MCF 10A (cell line): ENCODE measurements at places on chromosomes 7 and 10.

DNA sequence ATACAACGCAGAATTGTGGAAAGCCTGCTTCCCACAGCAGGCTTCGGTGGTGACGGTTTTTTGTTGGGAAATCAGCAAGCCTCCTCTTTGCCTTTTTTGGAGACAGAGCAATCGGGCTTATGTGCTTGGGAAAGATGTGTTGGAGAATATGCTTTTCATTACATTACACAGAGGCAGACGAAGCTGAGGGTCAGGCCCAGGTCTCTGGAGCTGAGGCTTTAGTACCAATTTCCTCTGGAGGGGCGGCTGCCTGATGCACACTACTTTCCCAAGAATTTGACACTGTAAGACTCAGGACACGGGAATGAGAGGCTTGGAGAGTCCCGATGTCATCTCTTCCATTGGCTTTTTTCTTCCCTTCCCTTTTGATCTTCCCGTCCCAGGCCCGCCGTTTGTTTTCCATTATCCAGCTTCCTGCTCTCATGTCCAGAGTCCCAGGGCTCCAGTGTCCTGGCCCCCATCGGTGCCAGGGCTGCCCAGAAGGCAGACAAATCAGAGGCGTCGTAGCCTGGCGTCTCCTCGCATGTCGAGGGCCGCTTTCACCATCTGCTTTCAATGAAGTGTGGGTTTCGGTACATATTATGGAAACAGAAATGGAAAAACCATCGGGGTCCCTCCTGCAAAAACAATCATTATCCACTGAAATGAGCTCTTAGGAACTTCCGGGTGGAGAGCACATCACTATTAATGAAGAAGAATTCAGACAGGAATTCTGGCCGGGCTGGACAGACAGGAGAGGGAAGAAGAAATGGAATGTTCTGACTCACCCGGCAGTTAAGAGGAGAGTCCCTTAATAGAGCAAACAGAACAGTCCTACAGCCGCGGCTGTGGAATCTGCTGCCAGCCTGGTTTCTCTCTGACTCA is 123.0 kb upstream of the JCAD start:
- DNase-seq, result peak; percentile 64
- peaks cover 40% of the 10 kb centered on the region for H3K4me1 ChIP-seq
- no peak overlapping the region for H3K4me3 ChIP-seq
- no peaks in the 10 kb centered on the region for H3K36me3 ChIP-seq

- no peak overlapping the region for H3K4me3 ChIP-seq
- no peaks in the 10 kb centered on the region for H3K27me3 ChIP-seq
- no peaks in the 10 kb centered on the region for H3K4me1 ChIP-seq
- H3K36me3 ChIP-seq, result no peaks in the 10 kb centered on the region
- no peak for DNase-seq
These were observed 107.2 kb upstream of the TRIM24 start for GRCh38 chr7:138352570-138353461.

DNA sequence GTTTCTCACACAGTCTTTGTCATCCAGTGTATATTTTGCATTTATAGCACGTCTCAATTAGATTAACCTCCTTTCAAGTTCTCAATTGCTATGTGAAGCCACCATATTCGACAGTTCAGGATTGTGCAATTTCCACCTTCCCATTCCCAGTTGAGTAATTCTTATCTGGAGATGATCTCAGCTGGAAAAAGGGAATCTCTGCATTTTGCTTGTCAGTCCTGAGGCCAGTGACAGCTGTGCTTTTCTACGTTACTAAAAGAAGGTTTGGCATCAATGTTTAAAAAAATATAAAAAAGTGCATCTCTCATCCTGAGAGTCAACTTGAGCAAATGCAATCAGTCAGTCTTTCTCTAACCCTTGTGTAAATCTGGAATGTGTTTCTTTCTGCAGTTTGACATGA is 247.7 kb downstream of the PRKG1 start:
- H3K4me1 ChIP-seq, result no peaks in the 10 kb centered on the region
- H3K27ac ChIP-seq, result no peak overlapping the region
- H3K27me3 ChIP-seq, result no peaks in the 10 kb centered on the region
- H3K36me3 ChIP-seq, result peaks cover 6% of the 10 kb centered on the region

GRCh38 chr7:28862595-28863272 is 95.4 kb downstream of the TRIL start:
- no peaks in the 10 kb centered on the region for H3K36me3 ChIP-seq
- no peaks in the 10 kb centered on the region for H3K4me1 ChIP-seq
- H3K4me3 ChIP-seq, result no peak overlapping the region
- DNase-seq, result peak; percentile 6

DNA sequence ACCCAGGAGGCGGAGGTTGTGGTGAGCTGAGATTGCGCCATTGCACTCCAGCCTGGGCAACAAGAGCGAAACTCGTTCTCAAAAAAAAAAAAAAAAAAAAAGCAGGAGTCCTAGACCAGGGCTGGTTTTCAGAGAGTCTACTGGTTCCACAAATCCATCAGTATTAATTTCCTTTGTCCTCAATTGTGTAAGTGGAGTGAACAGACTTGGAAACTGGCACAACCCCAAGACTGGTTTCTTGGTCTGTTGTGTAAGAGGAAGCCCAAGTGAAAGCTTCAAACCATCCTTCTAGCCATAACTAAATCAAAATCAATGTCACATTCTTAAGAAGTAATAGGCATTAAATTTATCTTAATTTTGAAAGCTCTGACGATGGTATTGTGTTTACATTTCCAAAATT is 213.6 kb downstream of the DGKI start:
- H3K4me1 ChIP-seq, result no peaks in the 10 kb centered on the region
- peak; percentile 46 for DNase-seq
- H3K27ac ChIP-seq, result no peak overlapping the region
- peaks cover 35% of the 10 kb centered on the region for H3K27me3 ChIP-seq

- peaks cover 41% of the 10 kb centered on the region for H3K27me3 ChIP-seq
- peaks cover 6% of the 10 kb centered on the region for H3K36me3 ChIP-seq
- H3K27ac ChIP-seq, result no peak overlapping the region
These were observed 377.6 kb upstream of the MYO3A start for GRCh38 chr10:25556457-25556856.

- H3K4me1 ChIP-seq, result no peaks in the 10 kb centered on the region
- no peak overlapping the region for H3K27ac ChIP-seq
- H3K36me3 ChIP-seq, result no peaks in the 10 kb centered on the region
These were observed 54.3 kb downstream of the SMKR1 start for GRCh38 chr7:129556607-129557133.

- peaks cover 56% of the 10 kb centered on the region for H3K27me3 ChIP-seq
- H3K27ac ChIP-seq, result no peak overlapping the region
- peak; percentile 28 for DNase-seq
- no peaks in the 10 kb centered on the region for H3K36me3 ChIP-seq
- H3K4me1 ChIP-seq, result no peaks in the 10 kb centered on the region
- no peak overlapping the region for H3K4me3 ChIP-seq
These were observed 83.1 kb upstream of the NPVF start for GRCh38 chr7:25311346-25311745.

- peaks cover 8% of the 10 kb centered on the region for H3K27me3 ChIP-seq
- no peak for DNase-seq
- H3K4me1 ChIP-seq, result peaks cover 27% of the 10 kb centered on the region
- H3K27ac ChIP-seq, result no peak overlapping the region
- no peaks in the 10 kb centered on the region for H3K36me3 ChIP-seq
- no peak overlapping the region for H3K4me3 ChIP-seq
These were observed 15.0 kb upstream of the PDLIM1 start for GRCh38 chr10:95305606-95306317.

DNA sequence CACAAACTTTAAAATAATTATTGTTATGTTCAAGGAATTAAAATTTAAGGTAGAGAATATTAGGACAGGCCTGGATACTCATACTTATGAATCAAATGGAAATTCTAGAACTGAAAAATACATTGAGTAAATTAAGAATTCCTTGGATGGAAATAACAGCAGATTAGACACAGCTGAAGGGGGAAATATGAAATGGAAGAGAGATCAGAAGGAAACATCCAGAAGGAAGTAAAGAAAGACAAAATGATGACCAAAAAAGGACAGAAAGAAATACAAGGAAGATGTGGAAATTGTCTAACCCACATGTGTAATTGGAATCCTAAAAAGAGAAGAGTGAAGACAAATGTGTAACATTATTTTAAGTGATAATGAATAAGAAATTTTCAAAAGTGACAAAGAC is 128.9 kb downstream of the ATRNL1 start:
- no peak overlapping the region for H3K27ac ChIP-seq
- H3K36me3 ChIP-seq, result no peaks in the 10 kb centered on the region
- no peaks in the 10 kb centered on the region for H3K4me1 ChIP-seq
- H3K4me3 ChIP-seq, result no peak overlapping the region
- peaks cover 65% of the 10 kb centered on the region for H3K27me3 ChIP-seq
- DNase-seq, result no peak

GRCh38 chr7:77664715-77665114 is 31.5 kb upstream of the RSBN1L start:
- no peak overlapping the region for H3K4me3 ChIP-seq
- H3K27ac ChIP-seq, result peak overlapping the region; percentile 46
- no peaks in the 10 kb centered on the region for H3K27me3 ChIP-seq
- H3K36me3 ChIP-seq, result peaks cover 60% of the 10 kb centered on the region
- DNase-seq, result no peak

- no peaks in the 10 kb centered on the region for H3K4me1 ChIP-seq
- H3K27ac ChIP-seq, result no peak overlapping the region
- no peak for DNase-seq
- peaks cover 28% of the 10 kb centered on the region for H3K27me3 ChIP-seq
These were observed 534.6 kb upstream of the NRP1 start for GRCh38 chr10:33869028-33869427.

- DNase-seq, result no peak
- H3K36me3 ChIP-seq, result no peaks in the 10 kb centered on the region
- no peak overlapping the region for H3K27ac ChIP-seq
- H3K4me3 ChIP-seq, result no peak overlapping the region
These were observed 102.5 kb downstream of the XPNPEP1 start for GRCh38 chr10:109820620-109821405.

DNA sequence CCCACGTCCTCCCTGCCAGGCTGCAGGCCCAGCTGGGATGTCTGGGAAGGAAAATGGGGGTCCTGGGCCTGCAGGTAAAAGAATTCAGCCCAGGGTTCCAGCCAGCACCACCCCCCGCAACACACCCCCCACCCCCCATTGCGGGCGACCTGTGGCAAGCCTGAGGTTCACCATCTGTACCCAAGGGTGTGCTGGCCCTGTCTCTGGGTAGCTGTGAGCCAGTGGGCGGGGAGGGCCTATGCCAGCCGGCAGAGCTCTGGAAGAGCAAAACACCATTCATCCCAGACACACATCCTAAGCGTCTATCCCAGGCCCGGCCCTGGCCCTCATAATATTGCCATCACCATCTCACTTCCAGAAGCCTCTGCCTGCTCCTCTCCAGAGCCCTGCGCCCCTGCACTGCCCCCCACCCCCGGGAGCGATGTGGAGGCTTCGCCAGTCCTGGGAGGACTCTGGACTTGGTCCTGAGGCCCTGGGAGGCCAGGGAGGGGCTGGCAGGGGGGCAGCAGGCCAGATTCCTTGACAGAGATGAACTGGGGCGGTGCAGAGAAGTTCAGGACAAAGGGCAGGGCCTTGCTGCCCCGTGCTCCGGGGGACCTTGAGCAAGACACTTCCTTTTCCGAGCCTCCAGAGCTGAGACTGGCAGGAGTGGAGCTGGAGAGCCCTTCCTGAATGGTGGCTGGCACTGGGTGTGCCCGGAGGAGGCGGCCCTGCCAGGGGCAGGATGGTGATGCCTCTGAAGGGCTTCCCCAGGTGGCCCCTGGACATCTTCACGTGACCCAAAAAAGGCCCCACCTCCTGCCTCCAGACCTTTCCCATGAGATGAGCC is 8.7 kb upstream of the TTYH3 start:
- H3K27ac ChIP-seq, result no peak overlapping the region
- H3K4me1 ChIP-seq, result peaks cover 7% of the 10 kb centered on the region
- H3K36me3 ChIP-seq, result no peaks in the 10 kb centered on the region
- H3K4me3 ChIP-seq, result no peak overlapping the region
- H3K27me3 ChIP-seq, result peaks cover 5% of the 10 kb centered on the region

DNA sequence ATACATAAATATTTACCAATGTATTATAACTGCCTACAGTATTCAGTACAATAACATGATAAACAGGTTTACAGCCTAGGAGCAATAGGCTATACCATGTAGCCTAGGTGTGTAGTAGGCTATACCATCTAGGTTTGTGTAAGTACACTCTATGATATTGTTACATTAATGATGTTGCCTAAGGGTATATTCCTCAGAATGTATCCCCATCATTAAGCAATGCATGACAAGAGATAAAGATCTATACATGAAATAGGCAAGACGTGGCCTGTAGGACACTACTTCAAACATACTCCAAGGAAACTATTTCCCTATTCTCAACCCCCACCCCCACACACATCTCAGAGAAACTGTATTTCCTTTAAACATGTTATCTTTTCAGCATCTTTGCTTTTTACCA is 15.3 kb upstream of the ADAM22 start:
- H3K4me3 ChIP-seq, result no peak overlapping the region

- no peaks in the 10 kb centered on the region for H3K36me3 ChIP-seq
- H3K4me1 ChIP-seq, result peaks cover 27% of the 10 kb centered on the region
- peak; percentile 16 for DNase-seq
- no peak overlapping the region for H3K27ac ChIP-seq
- H3K27me3 ChIP-seq, result no peaks in the 10 kb centered on the region
These were observed 32.2 kb downstream of the KCNH2 start for GRCh38 chr7:150945853-150946420.

GRCh38 chr10:122390271-122390670 is 15.8 kb downstream of the PLEKHA1 start:
- peaks cover 30% of the 10 kb centered on the region for H3K36me3 ChIP-seq
- H3K4me1 ChIP-seq, result peaks cover 18% of the 10 kb centered on the region
- H3K4me3 ChIP-seq, result no peak overlapping the region
- DNase-seq, result no peak
- H3K27ac ChIP-seq, result no peak overlapping the region
- H3K27me3 ChIP-seq, result no peaks in the 10 kb centered on the region

- DNase-seq, result peak; percentile 35
- peaks cover 17% of the 10 kb centered on the region for H3K27me3 ChIP-seq
- H3K36me3 ChIP-seq, result no peaks in the 10 kb centered on the region
- no peak overlapping the region for H3K27ac ChIP-seq
These were observed 15.6 kb upstream of the PLEKHS1 start for GRCh38 chr10:113735913-113736312.

DNA sequence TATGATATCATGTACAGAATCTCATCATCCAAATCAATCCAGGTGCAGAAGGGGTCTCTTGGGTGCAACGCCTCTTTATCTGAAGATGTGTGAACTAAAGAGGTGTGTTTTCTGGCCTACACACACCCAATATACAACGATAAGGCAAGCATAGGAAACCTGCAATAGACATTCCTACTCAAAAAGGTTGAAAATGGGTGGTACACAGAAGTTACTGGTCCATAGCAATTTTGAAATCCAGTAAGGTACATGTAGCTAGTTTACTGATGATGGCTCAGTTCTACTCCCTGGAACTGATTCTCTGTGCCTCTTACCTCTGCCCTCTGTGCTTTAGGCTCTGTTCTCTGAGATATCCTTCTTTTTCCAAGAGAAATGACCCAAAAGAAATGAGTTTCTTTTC is 22.2 kb upstream of the CCDC3 start:
- no peak overlapping the region for H3K27ac ChIP-seq
- no peak overlapping the region for H3K4me3 ChIP-seq
- DNase-seq, result no peak
- peaks cover 27% of the 10 kb centered on the region for H3K27me3 ChIP-seq
- no peaks in the 10 kb centered on the region for H3K4me1 ChIP-seq

GRCh38 chr10:130377986-130378540 is 241.9 kb downstream of the GLRX3 start:
- DNase-seq, result no peak
- H3K27ac ChIP-seq, result no peak overlapping the region
- no peaks in the 10 kb centered on the region for H3K36me3 ChIP-seq
- H3K4me3 ChIP-seq, result no peak overlapping the region
- H3K27me3 ChIP-seq, result no peaks in the 10 kb centered on the region
- no peaks in the 10 kb centered on the region for H3K4me1 ChIP-seq
